ENCODE measurements at places on chromosomes 2 and 18.

DNA sequence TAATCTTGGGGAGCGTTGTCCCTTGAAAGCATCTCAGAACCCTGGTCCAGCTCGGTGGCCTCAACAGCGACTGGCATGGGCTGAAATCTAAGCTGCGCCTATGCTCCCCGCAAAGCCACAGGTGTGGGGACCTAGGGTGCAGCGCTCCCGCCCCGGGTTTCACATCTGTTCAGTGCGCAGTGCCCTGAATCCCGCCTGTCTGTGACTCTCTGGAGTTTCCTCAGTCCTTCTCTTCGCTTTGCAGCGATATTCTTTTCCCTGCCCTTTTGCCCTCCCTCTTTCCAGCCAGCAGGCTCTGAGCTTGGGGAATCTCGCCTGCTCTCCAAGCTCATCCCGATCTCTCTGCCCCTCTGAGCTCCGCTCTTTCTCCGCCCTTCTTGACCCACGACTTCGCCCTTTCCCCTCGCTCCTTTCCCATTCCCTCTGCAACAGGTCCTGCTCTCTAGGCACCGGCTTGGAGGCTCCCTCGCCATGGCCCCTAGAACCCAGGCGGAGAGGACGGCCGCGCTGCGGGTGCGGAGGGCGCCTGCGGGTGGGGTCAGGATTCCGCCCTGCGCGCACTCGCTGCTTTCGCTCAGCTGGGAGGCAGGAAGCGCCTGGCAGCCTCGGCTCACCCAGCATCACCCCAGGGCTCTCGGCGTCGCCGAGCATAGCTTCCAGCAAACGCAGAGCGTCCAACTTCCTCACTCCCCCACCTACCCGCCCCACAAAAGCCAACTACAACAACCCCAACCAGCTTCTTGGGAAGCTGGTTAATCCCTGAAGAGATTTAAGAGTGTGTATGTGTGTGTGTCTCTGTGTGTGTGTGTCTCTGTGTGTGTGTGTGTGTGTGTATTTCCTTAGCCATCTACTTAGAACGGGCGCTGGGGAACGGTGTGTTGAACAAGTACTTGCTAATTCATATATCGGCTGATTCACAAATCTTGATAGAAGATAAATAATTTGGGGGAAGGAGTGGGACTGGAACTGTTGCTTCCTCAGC is 1.1 kb downstream of the GRP start:
- no peak for DNase-seq

GRCh38 chr2:179247318-179248023 is 17.2 kb downstream of the SESTD1 start:
- no peak for DNase-seq

- no peak for DNase-seq
Measured at GRCh38 chr2:218983934-218984238, 1.1 kb downstream of the FEV start.

DNA sequence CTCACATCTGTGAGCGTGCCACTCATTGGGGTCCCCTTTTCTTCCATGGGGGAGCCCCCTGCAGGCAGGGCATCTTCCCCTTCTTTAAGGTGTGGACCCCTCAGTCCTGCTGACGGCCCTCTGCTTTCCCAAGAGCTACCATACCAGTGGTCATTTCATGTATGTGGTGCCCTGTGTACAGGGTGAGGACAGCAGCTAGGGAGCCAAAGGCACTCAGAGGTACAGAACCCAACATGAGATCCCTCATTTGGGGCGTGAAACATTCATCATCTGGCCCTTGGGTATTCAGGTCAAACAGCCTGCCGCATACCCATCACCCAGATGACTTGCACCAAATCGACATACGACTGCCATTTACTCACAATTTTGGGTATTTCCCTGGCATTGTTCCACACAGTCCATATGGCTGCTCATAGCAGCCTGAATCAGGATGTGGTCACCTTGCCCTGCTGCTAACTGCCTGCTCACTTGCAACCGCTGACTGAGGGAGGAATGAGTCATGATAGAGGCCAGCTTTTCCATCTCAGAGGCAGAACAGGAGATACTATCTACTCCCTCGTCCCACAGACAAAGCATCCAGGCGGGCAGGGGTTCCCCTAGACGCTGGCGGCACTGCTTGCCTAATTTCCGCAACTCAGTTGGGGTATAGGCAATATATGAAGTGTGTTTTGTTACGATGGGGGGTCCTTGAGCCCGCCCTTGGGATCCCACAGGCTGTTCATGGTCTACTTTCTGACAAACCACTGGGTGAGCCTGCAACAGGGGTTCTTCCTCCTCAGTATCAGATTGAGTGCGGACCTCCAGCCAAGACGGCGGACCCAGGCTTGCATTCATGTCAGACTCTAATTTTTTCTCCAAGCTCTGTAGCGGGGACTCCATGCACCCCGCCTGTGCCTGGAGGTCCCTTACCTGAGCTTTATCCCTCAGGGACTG is 228.6 kb downstream of the SATB2 start:
- DNase-seq, result peak; percentile 3

- no peak for DNase-seq
Measured at GRCh38 chr18:23106575-23106974, 28.7 kb upstream of the CABLES1 start.

DNA sequence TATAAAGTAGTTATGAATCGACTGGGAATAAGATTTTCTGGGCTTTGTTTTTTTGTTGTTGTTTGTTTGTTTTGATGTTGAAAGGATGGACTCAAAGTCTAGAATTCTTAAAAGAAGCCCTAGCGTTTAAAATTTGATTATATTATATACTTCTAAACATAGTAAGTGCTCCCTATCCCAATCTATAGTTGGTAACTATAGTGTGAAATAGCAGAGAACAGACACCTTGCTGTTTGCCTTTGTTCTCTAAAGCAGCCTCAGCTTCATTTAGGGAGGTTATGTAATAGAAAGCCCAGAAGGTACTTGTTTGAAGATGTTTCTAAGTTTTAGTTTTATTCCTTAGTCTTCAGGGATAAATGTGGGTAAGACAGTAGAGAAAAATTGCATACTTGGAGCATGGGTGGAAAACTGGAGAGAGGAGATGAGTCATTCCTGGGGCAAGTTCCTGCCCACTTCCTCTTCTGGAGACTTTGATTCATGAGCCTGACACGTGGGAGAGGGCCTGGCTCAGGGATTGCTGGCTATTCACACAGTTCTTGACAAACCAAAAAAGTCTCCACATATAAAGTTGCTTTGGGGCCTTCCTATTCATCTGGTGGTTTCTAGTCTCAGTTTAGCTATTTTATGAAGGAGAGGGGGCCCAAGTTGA is 131.9 kb downstream of the MYO1B start:
- no peak for DNase-seq

Data from CD8-positive, alpha-beta T cell (primary cell).